Sigmoid colon (tissue), 7 donors: ENCODE measurements at places on chromosomes 7 and 10. TPM values are rescaled to one million over a fixed set of nuclear protein-coding genes. Genes with fewer than 3 reads are reported as not detected.

The LRIT1 gene
- not detected for polyA plus RNA-seq

GRCh38 chr7:84663224-84663623 is 468.6 kb upstream of the SEMA3A start:
- peak overlapping the region; percentile 6 for H3K4me3 ChIP-seq
- DNase-seq, result no peak
- H3K4me1 ChIP-seq, result no peaks in the 10 kb centered on the region
- no peaks in the 10 kb centered on the region for H3K36me3 ChIP-seq

- no peak overlapping the region for H3K4me3 ChIP-seq
- DNase-seq, result no peak
- no peaks in the 10 kb centered on the region for H3K36me3 ChIP-seq
- no peak overlapping the region for H3K27ac ChIP-seq
- H3K4me1 ChIP-seq, result no peaks in the 10 kb centered on the region
- no peaks in the 10 kb centered on the region for H3K27me3 ChIP-seq
These were observed 80.8 kb upstream of the PLXNA4 start for GRCh38 chr7:132656846-132657776.

GRCh38 chr10:96512524-96513304 is 1.0 kb downstream of the TLL2 start:
- peak overlapping the region; percentile 29 for H3K4me3 ChIP-seq
- H3K27me3 ChIP-seq, result peaks cover 20% of the 10 kb centered on the region
- DNase-seq, result no peak
- H3K27ac ChIP-seq, result peak overlapping the region; percentile 64
- no peaks in the 10 kb centered on the region for H3K36me3 ChIP-seq

DNA sequence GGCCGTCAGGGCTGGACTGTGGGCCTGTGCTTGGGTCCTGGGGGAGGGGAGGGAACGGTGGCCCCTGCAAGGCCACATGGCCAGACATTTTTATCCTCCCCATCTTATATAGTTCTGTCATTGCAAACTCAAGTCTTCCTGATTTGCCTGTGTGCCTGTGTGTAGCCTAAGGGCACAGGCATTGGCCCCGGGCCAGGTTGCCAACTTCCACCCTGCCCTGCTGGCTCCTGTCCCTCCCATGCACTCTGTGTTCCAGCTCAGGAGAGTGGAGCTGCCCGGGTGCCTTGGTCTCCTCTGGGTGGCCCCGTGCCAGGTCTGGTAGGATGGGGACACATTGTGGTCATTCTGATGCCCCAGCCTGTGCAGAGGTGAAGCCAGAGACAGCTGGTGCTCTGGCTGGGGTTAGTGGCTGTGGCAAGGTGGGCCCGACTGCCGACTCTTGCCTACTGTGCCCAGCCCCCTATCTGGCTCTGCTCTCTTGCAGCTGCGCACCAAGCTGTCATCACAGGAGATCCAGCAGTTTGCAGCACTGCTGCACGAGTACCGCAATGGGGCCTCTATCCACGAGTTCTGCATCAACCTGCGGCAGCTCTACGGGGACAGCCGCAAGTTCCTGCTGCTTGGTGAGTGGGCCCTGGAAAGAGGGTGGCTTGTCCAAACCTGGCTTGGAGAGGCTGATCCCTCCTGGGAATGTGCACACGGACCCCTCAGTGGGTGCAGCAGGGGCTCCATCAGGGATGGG is 14.8 kb downstream of the NACAD start:
- H3K27ac ChIP-seq, result no peak overlapping the region
- H3K27me3 ChIP-seq, result no peaks in the 10 kb centered on the region
- DNase-seq, result no peak
- no peak overlapping the region for H3K4me3 ChIP-seq
